ENCODE measurements at places on chromosomes 12 and 14. TPM values are rescaled to one million over a fixed set of nuclear protein-coding genes. Genes with fewer than 3 reads are reported as not detected.

Gene KCTD10
- 40.3 TPM for total RNA-seq

Gene TESPA1
- 73.9 TPM for total RNA-seq

Gene CAPZA3
- total RNA-seq = not detected

Gene OTX2
- total RNA-seq = not detected

Gene KRT83
- not detected for total RNA-seq

Gene GPR84
- 2.4 TPM for total RNA-seq

Gene CLEC9A
- total RNA-seq = not detected

Gene SPATS2
- total RNA-seq = 12.9 TPM

Gene KLRD1
- 0.22 TPM for total RNA-seq

Gene REP15
- 0.22 TPM for total RNA-seq

- no peaks in the 10 kb centered on the region for H3K36me3 ChIP-seq
- H3K4me3 ChIP-seq = no peak overlapping the region
- H3K4me1 ChIP-seq = no peaks in the 10 kb centered on the region
- H3K27me3 ChIP-seq = no peaks in the 10 kb centered on the region
- no peak overlapping the region for H3K27ac ChIP-seq
These were observed 347.4 kb downstream of the NPAS3 start for GRCh38 chr14:33285902-33286700.

DNA sequence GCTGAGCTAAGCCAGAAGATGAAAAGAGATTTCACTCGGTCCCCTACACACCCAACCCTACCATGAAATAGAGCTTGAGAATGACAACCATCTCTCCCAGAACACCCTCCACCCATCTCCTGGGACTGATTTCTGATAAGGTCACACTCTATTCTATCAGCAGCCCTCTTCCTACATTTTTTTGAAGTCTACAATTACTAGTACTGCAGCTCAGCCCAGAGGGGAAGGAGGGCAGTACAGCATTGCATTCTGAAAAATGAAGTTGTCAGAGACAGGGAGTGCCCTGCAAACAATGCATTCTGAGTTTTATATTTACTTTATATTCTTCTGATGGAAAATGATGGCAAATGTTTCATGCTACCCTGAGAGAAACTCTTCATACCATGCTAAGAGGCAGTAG lies 318.5 kb downstream of the BCAT1 start:
- H3K27ac ChIP-seq = no peak overlapping the region
- DNase-seq = no peak
- H3K4me3 ChIP-seq = no peak overlapping the region
- no peaks in the 10 kb centered on the region for H3K36me3 ChIP-seq
- no peaks in the 10 kb centered on the region for H3K4me1 ChIP-seq
- no peaks in the 10 kb centered on the region for H3K27me3 ChIP-seq

DNA sequence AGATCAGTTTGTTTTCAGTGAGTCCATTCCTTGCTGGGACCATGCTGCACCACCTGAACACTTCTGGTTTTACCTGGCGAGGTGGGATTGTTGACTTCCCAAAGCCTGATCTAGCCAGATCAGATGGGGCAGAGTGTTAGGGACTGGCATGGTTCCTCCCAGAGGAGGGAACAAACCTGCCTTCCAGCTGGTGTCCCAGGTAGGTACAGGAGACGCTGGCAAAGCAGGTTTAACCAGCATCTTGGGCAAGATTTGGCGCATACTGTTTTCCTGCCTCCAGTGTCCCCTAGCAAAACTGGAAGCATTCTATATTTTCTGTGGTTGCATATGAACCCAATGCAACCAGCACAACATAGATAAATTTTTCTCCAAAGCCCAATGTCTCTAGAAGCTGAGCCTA lies 14.6 kb upstream of the FOS start:
- no peaks in the 10 kb centered on the region for H3K36me3 ChIP-seq
- no peak overlapping the region for H3K27ac ChIP-seq
- DNase-seq = no peak
- peaks cover 2% of the 10 kb centered on the region for H3K27me3 ChIP-seq

- H3K36me3 ChIP-seq = no peaks in the 10 kb centered on the region
- no peak for DNase-seq
- no peaks in the 10 kb centered on the region for H3K27me3 ChIP-seq
- H3K4me1 ChIP-seq = peaks cover 19% of the 10 kb centered on the region
These were observed 390.3 kb downstream of the ZFP36L1 start for GRCh38 chr14:68402525-68403101.

- H3K4me3 ChIP-seq = no peak overlapping the region
- DNase-seq = no peak
- no peak overlapping the region for H3K27ac ChIP-seq
- H3K4me1 ChIP-seq = no peaks in the 10 kb centered on the region
These were observed 472.0 kb upstream of the TBX3 start for GRCh38 chr12:115155665-115156645.

GRCh38 chr14:74771399-74771798 lies 8.3 kb downstream of the YLPM1 start:
- H3K36me3 ChIP-seq = peaks cover 14% of the 10 kb centered on the region
- H3K4me1 ChIP-seq = peaks cover 39% of the 10 kb centered on the region
- H3K27ac ChIP-seq = no peak overlapping the region
- H3K4me3 ChIP-seq = no peak overlapping the region
- no peaks in the 10 kb centered on the region for H3K27me3 ChIP-seq

- no peak for DNase-seq
- H3K27ac ChIP-seq = no peak overlapping the region
- no peaks in the 10 kb centered on the region for H3K4me1 ChIP-seq
- H3K27me3 ChIP-seq = no peaks in the 10 kb centered on the region
- no peaks in the 10 kb centered on the region for H3K36me3 ChIP-seq
- H3K4me3 ChIP-seq = no peak overlapping the region
These were observed 32.9 kb downstream of the RERGL start for GRCh38 chr12:18057051-18057450.

GRCh38 chr14:53148671-53149070 lies 4.5 kb downstream of the DDHD1 start:
- H3K27ac ChIP-seq = no peak overlapping the region
- no peak for DNase-seq
- peaks cover 67% of the 10 kb centered on the region for H3K4me1 ChIP-seq
- no peaks in the 10 kb centered on the region for H3K27me3 ChIP-seq

DNA sequence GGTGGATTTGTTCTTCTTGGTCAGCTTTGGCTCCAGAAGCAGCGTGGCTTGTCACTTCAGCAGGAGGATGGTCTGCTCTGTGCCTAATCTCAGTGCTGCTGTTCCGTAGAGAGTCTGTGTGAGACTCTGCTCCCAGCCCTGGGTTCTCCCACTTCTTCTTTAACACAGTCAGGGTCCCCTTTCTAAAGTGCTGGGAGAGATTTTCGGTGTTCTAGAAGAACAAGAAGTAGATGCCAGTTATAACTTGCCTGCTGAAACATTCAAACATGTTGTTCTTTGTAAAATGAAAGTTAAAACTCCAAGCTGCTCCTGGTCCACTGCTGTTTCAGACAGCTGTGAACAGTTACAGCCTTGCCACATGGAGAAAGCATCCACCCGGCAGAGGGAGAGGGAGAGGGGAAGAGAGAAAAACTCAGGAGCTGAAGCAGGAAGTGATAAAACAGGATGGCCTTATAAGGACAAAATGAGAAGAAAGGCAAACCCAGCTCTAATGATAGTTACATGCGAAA lies 55.2 kb upstream of the CERS5 start:
- H3K4me1 ChIP-seq = peaks cover 36% of the 10 kb centered on the region
- no peaks in the 10 kb centered on the region for H3K27me3 ChIP-seq
- H3K4me3 ChIP-seq = no peak overlapping the region
- peaks cover 23% of the 10 kb centered on the region for H3K36me3 ChIP-seq

- H3K4me1 ChIP-seq = no peaks in the 10 kb centered on the region
- no peaks in the 10 kb centered on the region for H3K36me3 ChIP-seq
- no peak overlapping the region for H3K27ac ChIP-seq
These were observed 462.3 kb upstream of the LRFN5 start for GRCh38 chr14:41144370-41144769.

DNA sequence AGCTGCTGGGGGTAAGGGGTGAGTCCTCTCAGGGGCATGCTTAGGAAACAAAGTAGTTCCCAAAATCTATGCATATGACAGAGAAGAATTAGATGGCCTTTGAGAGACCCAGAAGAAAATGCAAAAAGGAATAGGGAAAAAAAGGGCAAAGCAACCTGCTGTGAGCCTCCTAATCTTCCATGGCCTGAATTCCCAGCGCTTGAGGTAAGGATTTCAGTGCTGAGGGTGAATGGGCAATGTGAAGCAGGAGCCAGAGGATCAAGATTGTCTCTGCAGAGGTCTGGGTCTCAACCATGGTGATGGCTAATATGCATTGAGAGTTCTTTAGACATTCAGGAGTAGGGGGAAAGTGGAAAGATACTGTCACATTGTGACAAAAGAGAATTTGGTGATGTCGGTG lies 31.5 kb downstream of the GPR65 start:
- H3K27ac ChIP-seq = no peak overlapping the region
- no peak for DNase-seq
- no peaks in the 10 kb centered on the region for H3K36me3 ChIP-seq
- no peaks in the 10 kb centered on the region for H3K27me3 ChIP-seq
- no peak overlapping the region for H3K4me3 ChIP-seq

- no peak overlapping the region for H3K4me3 ChIP-seq
- no peaks in the 10 kb centered on the region for H3K4me1 ChIP-seq
- no peak for DNase-seq
- H3K27me3 ChIP-seq = peaks cover 7% of the 10 kb centered on the region
- H3K27ac ChIP-seq = no peak overlapping the region
- H3K36me3 ChIP-seq = peaks cover 3% of the 10 kb centered on the region
These were observed 253.1 kb upstream of the PELI2 start for GRCh38 chr14:55864890-55865655.

- H3K4me1 ChIP-seq = no peaks in the 10 kb centered on the region
- no peak for DNase-seq
- H3K27me3 ChIP-seq = no peaks in the 10 kb centered on the region
These were observed 133.3 kb upstream of the SLCO1C1 start for GRCh38 chr12:20561871-20562270.

DNA sequence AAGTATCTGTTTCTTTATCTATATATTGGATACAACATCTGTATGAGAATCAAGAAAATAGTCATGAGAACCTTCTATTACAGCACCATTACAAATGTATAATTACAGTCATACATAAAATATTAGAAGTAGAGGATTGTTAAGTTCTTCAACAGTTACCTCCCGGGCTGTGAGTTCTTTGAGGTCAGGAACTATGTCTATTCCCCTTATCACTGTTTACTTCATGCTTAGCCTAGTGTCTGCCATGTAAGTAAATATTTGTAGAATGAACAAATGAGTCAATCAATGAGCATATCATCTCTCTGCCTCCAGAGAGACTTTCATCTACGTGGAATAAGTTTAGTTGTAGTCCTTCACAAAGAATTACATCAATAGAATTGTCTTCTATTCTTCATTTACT lies 47.2 kb downstream of the PUS7L start:
- no peak overlapping the region for H3K4me3 ChIP-seq
- no peaks in the 10 kb centered on the region for H3K36me3 ChIP-seq
- no peak overlapping the region for H3K27ac ChIP-seq
- no peak for DNase-seq

DNA sequence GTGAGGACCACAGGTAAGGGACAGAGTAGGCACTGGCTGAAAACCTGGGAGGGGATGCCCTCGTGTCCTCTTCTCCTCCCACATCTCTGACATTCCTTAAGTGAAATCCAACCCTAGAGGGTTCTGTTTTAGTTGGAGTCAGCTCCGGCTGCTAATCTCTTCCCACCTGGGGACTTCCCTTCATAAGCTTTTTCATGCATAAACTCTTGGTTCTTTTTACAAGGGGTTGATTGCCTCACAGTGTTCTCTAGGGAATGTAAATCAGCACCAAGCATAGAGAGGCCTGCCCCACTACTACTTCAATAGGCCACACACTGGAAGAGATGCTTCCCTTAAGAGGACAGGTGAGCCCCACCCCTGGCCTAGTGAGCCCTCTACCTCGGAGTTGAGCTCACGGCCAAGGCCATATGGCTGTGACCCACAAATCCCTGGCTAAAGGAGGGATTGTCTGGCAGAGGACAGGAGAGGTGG lies 3.2 kb upstream of the SYNDIG1L start:
- H3K27ac ChIP-seq = no peak overlapping the region
- H3K36me3 ChIP-seq = no peaks in the 10 kb centered on the region
- H3K4me3 ChIP-seq = no peak overlapping the region

DNA sequence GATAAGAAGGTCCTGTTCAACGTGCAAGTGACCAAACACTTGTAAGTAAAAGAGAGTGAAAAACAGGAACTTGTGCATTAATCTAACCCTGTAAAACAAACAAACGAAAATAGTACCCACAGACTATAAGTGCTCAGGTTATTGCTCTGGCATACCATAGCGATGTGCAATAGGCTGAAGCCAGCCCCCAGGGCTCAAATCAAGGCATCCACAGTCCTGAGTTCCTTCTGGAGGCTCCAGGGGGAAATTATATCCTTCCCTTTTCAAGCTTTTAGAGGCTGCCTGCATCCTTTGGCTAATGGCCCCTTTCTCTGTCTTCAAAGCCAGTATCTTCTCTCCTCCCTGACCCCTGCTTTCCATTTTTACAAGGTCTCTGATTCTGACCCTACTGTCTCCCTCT lies 8.1 kb upstream of the CMAS start:
- no peaks in the 10 kb centered on the region for H3K27me3 ChIP-seq
- no peak overlapping the region for H3K4me3 ChIP-seq
- peaks cover 14% of the 10 kb centered on the region for H3K4me1 ChIP-seq

DNA sequence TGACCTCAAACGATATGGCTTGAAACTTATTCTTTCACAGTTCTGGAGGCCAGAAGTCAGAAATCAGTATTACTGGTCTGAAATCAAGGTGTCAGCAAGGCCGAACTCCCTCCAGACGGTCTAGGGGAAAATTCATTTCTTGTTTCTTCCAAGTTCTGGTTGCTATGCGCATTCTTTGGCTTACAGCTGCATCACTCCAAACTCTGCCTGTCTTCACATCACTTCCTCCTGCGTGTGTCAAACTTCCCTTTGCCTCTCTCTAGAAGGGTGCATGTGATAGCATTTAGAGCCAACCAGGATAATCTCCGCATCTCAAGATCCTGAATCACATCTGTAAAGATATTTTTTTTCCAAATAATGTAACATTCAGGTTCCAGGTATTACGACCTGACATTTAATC lies 62.8 kb downstream of the DENND5B start:
- H3K27ac ChIP-seq = no peak overlapping the region
- no peak for DNase-seq
- peaks cover 9% of the 10 kb centered on the region for H3K27me3 ChIP-seq
- no peaks in the 10 kb centered on the region for H3K4me1 ChIP-seq
- no peaks in the 10 kb centered on the region for H3K36me3 ChIP-seq

- no peak overlapping the region for H3K27ac ChIP-seq
- H3K36me3 ChIP-seq = no peaks in the 10 kb centered on the region
- H3K4me1 ChIP-seq = no peaks in the 10 kb centered on the region
- no peak overlapping the region for H3K4me3 ChIP-seq
- H3K27me3 ChIP-seq = no peaks in the 10 kb centered on the region
- DNase-seq = no peak
These were observed 170.3 kb downstream of the GRIN2B start for GRCh38 chr12:13811061-13811460.

GRCh38 chr12:97267594-97268202 lies 194.9 kb upstream of the RMST start:
- no peak overlapping the region for H3K27ac ChIP-seq
- H3K4me1 ChIP-seq = no peaks in the 10 kb centered on the region
- no peaks in the 10 kb centered on the region for H3K36me3 ChIP-seq
- DNase-seq = no peak

- DNase-seq = no peak
- no peak overlapping the region for H3K27ac ChIP-seq
- H3K36me3 ChIP-seq = no peaks in the 10 kb centered on the region
- no peaks in the 10 kb centered on the region for H3K27me3 ChIP-seq
- peaks cover 50% of the 10 kb centered on the region for H3K4me1 ChIP-seq
These were observed 1.6 kb downstream of the GLTP start for GRCh38 chr12:109878749-109879148.

GRCh38 chr12:15848606-15849005 lies 33.6 kb upstream of the STRAP start:
- no peaks in the 10 kb centered on the region for H3K4me1 ChIP-seq
- no peaks in the 10 kb centered on the region for H3K36me3 ChIP-seq
- no peak for DNase-seq
- no peak overlapping the region for H3K27ac ChIP-seq
- H3K27me3 ChIP-seq = peaks cover 1% of the 10 kb centered on the region
- H3K4me3 ChIP-seq = no peak overlapping the region
